ENCODE measurements at places on chromosomes 5 and 9. TPM values are rescaled to one million over a fixed set of nuclear protein-coding genes. Genes with fewer than 3 reads are reported as not detected.

Gene CERCAM
- 46.0 TPM for total RNA-seq

Gene C5orf52
- total RNA-seq = not detected

DNA sequence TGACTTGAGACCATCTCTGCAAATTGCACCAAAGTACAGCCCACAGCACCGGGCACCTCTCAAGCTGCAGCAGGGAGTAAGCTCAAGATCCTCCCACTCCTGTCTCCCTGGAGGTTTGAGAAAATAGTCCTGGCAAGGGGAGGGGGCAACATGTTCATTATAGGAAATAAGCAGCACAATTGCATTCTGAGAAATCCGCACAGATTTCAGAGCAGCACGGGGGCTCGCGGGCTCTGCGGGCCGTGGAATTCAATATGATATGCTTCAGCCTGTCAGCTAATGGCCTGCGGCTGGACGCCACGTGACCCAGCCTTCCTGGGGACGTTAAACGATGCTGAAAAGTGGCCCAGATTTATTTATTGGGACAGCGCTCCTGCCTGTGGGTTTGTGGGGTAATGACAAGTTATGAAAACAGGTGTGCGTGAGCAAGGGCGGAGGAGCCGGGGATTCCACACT lies 156.4 kb downstream of the DAB2IP start:
- DNase-seq = peak; percentile 80

- no peak for DNase-seq
These were observed 72.8 kb upstream of the ANKH start for GRCh38 chr5:14944350-14944739.

- no peak for DNase-seq
These were observed 1080.6 kb upstream of the CDH6 start for GRCh38 chr5:30112867-30113266.

DNA sequence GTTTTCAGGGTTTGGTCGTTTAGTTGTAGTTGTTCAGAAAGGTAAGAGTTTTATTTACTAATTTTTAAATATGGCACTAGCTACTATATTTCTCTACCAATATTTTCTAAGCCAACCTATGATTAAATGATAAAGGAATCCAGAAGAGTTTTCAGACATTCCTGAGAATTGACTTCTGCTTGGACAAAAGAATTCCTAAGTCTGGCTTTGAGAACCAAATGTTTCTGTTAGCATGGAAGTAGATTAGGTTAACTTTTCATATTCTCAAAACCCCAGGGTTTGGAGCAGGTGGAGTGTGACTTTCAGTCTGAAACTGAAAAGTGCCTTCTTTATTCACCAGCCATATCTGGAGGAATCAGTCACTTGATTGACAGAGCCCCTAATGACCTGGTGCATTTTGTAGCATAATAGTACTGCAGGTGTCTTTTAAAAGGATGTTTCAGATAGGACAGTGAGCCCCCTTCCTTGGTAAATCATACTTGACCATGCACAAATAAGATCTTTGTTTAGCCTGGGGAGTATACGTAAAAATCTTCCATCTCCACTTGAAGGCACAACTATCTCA lies 457.0 kb upstream of the ZNF462 start:
- DNase-seq = no peak

DNA sequence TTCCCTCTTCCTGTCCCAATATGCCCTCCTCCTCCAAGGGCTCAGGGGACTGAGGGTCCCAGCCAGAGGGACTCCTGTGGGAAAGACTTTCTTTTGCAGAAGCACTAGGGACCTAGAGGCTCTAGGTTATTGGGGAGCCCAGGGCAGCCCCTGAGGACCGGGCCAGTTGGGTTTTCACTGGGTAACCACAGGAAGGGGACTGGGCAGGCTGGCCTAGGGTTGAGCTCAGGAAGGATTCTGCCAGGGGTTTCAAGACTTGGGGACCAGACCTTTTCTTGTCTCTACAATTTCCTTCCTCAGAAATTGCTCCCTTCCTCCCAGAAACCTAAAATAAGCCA lies 24.4 kb upstream of the HMCN2 start:
- no peak for DNase-seq

DNA sequence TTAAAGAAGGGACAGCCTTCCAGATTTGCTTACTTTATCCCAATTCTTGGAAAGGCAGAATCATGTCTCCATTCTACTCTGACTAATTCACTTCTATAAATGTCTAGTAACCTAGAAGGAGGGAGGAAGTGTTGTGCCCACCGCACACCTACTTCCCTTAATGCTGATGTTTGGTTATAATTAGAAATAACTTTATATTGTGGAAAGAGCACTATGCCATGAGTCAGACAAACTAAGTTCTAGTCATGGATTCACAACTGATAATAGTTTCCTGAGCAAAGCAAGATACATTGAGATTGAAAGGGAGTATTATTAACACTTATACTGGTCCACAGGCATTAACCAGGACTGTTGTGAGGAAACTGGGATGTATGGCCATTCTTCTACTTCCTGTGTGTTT lies 345.9 kb upstream of the RPS23 start:
- DNase-seq = no peak

GRCh38 chr5:16192311-16192710 lies 12.7 kb upstream of the MARCHF11 start:
- DNase-seq = no peak

DNA sequence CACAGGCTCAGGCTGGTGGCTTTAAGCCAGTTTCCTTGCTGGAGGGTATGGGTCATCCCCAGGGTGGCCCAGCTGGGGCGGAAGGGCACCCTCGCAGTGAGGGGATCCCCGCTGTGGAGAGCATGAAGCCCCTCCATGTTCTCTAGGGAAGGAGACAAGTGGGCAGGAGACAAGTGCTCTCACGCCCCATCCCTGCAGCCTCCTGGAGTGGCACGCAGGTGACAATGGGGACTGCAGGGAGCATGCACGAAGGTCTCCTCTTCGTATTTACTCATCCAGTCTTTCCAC lies 83.3 kb downstream of the GTF3C4 start:
- DNase-seq = no peak

- DNase-seq = no peak
These were observed 17.3 kb downstream of the ADRB2 start for GRCh38 chr5:148843510-148844318.

GRCh38 chr9:133264235-133264764 lies 10.7 kb downstream of the ABO start:
- DNase-seq = no peak

- no peak for DNase-seq
These were observed 351.2 kb downstream of the MLLT3 start for GRCh38 chr9:20271096-20271495.

GRCh38 chr5:126793097-126793496 lies 16.2 kb downstream of the LMNB1 start:
- DNase-seq = no peak

DNA sequence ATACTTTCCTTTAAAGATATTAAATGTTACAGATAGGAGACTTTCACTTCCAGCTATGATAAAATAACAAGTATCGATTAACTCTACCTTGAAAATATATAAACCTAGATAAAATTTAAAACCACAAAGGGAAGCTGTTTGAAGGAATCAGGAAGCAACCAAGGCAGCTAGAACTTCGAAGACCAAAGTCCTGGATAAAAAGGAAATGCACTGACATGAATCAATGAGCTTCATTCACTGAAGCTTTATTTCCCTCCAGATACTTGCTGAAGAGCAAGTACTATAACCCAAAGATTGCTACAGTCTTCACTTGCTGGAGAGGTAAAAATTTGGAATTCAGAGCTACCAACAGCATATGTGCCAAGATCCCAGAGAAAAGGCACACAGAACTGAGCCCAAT lies 144.1 kb downstream of the PIK3R1 start:
- DNase-seq = no peak

DNA sequence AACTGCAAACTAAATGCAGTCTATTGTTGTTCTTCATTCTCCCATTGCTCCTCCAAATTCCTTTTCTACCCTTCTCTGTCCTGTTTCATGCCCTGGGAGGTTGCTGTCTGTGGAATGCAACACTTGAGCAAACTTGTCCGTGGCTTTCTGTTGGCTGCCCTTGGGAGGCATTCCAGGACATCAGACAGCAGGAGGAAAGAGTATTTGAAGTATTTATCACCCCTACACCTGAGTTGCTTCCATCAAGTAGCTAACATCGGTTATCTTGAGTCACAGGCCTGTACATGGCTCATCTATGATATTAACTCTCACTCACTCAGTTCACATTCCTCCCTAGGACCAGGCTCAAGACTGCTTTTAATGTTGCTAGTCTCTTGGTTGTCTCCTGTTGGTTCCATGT lies 803.4 kb upstream of the CDH6 start:
- DNase-seq = no peak

Data from mesenteric fat pad (tissue), 1 donor.